ENCODE measurements at places on chromosomes 4 and X. TPM values are rescaled to one million over a fixed set of nuclear protein-coding genes. Genes with fewer than 3 reads are reported as not detected.

DNA sequence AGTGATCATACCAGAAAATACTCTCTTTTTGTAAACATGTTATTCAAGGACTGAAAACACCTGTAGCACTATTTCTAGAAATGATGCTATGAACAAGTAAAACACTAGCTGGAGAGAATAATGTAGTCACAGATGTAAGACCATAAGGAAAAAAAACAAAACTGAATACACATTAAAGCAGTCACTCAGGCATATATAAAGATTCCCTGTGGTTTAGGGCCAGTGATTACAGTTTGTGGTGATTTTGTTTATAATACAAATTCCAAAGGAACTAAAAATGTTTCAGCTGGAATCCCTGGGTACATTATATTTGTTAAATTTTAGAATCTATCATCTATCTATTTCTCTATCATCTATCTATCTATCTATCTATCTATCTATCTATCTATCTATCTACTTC lies 777.8 kb upstream of the FRG1 start:
- DNase-seq = no peak

ALAS2 gene
- not detected for total RNA-seq

DNA sequence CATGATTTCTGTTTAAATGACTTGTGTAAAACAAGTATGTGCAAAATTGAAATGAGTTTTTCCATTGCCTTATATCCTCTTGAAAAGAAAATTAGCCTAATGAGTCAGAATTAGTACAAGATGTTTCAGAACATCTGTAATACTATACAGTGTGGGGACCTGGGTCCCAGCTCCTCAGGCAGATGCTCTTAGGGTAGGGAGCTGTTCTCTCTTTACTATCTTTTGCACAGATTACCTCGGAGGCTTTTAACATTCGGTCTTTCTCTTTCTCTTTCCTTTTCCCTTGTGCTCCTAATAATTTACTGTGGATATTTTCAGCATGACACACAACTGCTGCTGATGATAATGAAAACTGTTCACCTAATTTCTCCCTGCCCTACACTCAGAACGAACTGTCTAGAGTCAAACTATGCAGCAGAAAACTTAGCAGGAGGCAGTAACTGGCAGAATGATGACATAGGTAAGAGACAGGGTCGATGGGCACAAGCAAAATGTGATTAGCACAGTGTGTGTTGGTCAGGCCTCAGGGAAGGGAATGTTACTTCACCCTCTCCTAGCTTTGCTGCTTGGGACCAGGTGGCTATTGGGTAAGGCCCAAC lies 455.3 kb downstream of the PDHA2 start:
- no peak for DNase-seq

DNA sequence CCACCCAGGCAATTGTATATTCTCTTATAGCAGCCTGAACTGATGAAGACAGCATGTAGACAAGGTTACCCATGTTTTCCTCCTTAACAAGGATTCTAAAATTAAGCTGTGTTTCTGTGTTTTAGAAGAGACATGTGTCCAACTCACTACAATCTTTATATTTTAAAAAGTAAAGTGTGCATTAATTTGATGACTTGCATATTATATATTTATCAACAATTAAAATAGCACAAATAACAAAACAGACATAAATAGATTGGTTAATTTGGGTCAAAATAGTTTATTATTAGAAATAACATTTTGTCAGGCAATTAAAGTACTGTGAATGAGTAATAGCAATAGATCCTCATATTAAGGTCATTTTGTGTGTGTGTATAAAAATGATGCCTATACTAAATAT lies 357.1 kb downstream of the PDGFC start:
- no peak for DNase-seq

AVPR2 gene
- not detected for total RNA-seq

CD38 gene
- total RNA-seq = not detected

GRCh38 chr4:153480704-153481103 lies 14.5 kb downstream of the TMEM131L start:
- no peak for DNase-seq

- no peak for DNase-seq
Measured at GRCh38 chr4:106277140-106277675, 38.8 kb downstream of the TBCK start.

DNA sequence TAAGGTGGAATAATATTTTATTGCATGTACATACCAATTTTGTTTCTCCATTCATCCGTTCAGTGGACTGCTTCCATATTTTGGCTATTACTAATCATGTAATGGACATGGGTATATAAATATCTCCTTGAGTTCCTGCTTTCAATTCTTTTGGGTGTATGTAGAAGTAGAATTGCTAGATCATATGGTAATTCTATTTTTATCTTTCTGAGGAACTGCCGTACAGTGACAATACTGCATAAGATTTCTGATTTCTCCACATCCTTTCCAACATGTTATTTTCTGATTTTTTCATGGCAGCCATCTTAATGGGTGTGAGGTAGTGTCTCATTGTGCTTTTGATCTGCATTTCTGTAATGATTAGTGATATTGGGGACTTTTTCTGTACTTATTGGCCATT lies 19.2 kb downstream of the ALPK1 start:
- DNase-seq = no peak

ZCCHC12 gene
- total RNA-seq = 1.2 TPM
